ENCODE measurements at places on chromosomes 16 and 17.

DNA sequence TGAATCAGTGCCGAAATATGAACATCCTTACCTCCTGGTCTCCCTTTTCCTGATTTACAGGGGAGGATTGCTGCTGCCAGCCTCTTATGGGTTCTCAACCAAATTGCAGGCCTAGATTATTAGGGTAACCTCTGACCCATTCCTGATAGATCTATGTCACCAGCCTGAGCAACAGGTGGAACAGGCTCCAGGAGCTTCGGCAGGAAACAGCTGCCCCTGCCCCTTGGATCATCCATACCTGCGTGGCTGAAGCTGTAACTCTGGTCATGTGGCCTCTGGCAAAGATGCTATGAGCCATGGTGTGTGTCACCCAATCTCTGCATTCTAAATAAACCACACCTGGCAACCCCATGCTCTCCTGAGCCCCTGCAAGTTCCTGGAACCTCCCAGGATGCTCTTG, 18.4 kb upstream of the RBBP6 start:
- DNase-seq = no peak
- H3K27ac ChIP-seq = no peak overlapping the region
- peaks cover 37% of the 10 kb centered on the region for H3K4me1 ChIP-seq
- no peak overlapping the region for H3K4me3 ChIP-seq
- H3K27me3 ChIP-seq = no peaks in the 10 kb centered on the region
- no peaks in the 10 kb centered on the region for H3K36me3 ChIP-seq

DNA sequence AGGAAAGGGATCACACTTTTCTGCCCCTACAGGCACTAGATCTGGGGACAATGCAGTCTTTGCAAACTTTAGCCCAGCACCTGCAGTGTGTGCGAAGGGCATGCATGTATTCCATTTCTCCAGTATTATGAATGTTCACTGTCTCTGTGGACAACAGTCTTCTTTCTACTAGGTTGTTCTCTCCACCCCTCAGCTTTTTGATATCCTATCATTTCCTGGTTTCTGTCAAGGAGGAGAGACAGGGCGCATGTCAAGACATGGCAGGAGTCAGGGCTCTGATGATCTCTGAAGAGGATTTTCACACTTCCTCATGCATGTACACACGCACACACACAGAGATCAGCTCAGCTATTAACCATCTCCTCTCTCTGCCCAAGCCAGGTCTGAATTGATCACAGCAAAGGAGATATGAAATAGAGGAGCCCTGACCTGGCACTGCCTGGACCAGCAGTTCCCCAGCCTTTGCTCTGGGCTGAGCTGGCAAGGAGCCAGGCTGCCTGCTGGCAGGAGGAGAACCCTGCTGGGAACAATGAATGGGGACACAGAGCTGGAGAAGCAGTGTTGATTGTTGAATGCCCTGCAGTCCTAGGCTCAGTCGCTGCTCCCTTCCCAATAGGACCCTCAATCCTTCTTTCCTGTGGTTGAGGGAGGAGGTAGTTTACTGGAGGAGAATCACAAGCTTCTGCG, 2.6 kb downstream of the GPR179 start:
- H3K27ac ChIP-seq = no peak overlapping the region
- peak; percentile 47 for DNase-seq
- H3K36me3 ChIP-seq = no peaks in the 10 kb centered on the region

- no peaks in the 10 kb centered on the region for H3K27me3 ChIP-seq
- peaks cover 53% of the 10 kb centered on the region for H3K4me1 ChIP-seq
- DNase-seq = peak; percentile 39
- peak overlapping the region; percentile 100 for H3K27ac ChIP-seq
Measured at GRCh38 chr17:76384987-76385891, 830 bp downstream of the SPHK1 start.

- H3K4me3 ChIP-seq = peak overlapping the region; percentile 80
- no peak for DNase-seq
- H3K36me3 ChIP-seq = peaks cover 9% of the 10 kb centered on the region
- H3K27me3 ChIP-seq = no peaks in the 10 kb centered on the region
- peak overlapping the region; percentile 84 for H3K27ac ChIP-seq
Measured at GRCh38 chr17:36592316-36592715, 637 bp downstream of the DHRS11 start.

DNA sequence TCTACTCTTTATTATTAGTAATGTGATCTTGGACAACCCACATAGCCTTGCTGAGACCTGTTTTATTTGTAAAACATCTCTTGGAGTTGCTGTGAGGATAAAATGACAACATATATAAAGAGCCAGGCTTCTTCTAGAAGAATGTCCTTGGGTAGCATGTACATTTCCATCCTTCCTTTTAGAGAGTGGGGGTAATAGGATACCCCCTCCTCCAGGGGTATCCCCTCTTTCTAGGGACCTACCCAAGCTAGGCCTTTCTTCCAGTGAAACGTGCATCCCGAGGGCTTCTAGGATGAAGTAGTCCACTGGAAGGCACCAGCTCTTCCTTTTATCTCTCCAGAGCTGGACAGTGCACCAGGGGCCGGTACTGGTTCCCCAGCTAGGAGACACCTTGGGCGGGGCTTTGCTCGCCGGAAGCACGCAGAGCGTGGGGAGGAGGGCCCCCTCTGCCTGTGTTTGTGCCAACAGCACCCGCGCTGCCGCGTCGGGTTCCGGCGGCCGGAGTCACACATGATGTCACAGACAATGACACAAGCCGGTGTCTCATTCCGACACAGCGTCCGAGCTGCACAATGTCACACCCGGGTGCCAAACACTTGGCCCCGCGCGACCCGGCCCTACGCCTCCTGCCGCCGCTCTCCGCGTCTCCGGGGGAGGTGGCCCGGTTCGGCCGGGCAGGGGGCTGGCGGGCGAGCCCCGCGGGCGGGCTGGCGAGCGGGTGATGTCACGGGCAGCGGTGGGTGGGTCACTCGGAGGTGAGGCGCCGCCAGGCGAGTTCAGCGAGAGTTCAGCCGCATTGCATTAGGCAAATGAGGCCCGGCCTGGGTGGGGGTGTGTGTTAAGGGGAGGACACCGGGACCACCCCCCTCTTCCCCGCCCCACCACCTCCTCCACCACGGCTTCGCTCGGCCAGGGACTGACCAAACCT, 23.4 kb downstream of the GJD3 start:
- H3K36me3 ChIP-seq = peaks cover 1% of the 10 kb centered on the region
- peaks cover 45% of the 10 kb centered on the region for H3K4me1 ChIP-seq
- no peaks in the 10 kb centered on the region for H3K27me3 ChIP-seq
- peak; percentile 83 for DNase-seq

GRCh38 chr16:84834403-84834772, 14.6 kb downstream of the CRISPLD2 start:
- H3K27me3 ChIP-seq = peaks cover 76% of the 10 kb centered on the region
- no peaks in the 10 kb centered on the region for H3K36me3 ChIP-seq
- no peak overlapping the region for H3K4me3 ChIP-seq
- 0 out of 2 replicates have a peak, but pooled peaks cover 6% of the 10 kb centered on the region for H3K4me1 ChIP-seq

GRCh38 chr17:69864462-69864861, 210.6 kb upstream of the KCNJ16 start:
- H3K27me3 ChIP-seq = no peaks in the 10 kb centered on the region
- DNase-seq = no peak
- no peaks in the 10 kb centered on the region for H3K36me3 ChIP-seq
- H3K4me3 ChIP-seq = no peak overlapping the region
- H3K27ac ChIP-seq = no peak overlapping the region
- H3K4me1 ChIP-seq = no peaks in the 10 kb centered on the region

DNA sequence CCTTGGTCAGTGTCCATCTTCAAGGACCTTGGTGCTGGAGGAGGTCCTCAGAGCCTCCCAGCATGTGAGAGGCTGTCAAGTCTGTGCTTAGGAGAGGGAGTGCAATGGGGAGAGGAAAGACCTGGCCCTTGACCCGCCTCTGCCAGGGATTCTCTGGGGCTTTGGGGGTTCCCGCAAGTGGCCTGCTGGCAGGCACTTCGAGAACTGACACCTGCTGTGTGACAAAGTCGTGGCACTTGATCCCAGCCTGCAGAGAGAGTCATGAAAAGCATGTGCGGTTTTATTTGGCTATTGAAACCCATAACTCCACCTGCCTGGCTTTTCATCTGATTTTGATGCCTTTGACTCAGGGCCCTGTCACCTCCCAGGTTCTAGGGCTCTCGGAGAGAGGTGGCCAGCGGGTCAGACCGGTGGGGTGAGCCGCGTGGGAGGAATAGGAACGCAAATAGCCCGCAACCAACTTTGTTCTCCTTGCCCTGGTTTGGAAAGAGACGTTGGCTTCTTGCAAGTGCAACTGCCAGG, 42.8 kb upstream of the GSE1 start:
- H3K4me3 ChIP-seq = no peak overlapping the region
- H3K27me3 ChIP-seq = no peaks in the 10 kb centered on the region
- H3K27ac ChIP-seq = no peak overlapping the region
- DNase-seq = no peak

DNA sequence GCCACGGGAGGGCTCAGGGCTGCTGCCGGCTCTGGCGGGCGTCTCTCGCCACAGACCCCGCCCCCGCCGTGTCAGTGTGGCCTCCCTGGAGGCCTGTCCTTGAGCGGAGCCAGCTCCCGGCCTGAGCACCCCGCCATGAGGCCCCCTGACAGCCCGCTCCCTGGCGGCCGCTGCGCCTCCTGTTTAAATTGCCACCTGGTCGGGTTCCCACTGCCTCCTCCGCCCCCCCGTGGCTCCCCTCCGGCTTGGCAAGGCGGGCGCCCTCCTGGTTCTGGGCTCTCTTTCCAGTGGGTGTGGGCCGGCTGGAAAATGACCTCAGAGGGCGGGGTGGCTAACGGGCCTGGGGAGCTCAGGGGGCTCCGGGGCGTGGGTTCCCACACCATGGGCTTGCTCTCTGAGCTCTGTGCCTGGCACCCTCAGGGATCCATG, 42.1 kb upstream of the SSTR5 start:
- H3K36me3 ChIP-seq = no peaks in the 10 kb centered on the region
- H3K27ac ChIP-seq = no peak overlapping the region
- H3K27me3 ChIP-seq = peaks cover 63% of the 10 kb centered on the region
- peaks cover 10% of the 10 kb centered on the region for H3K4me1 ChIP-seq
- no peak overlapping the region for H3K4me3 ChIP-seq

DNA sequence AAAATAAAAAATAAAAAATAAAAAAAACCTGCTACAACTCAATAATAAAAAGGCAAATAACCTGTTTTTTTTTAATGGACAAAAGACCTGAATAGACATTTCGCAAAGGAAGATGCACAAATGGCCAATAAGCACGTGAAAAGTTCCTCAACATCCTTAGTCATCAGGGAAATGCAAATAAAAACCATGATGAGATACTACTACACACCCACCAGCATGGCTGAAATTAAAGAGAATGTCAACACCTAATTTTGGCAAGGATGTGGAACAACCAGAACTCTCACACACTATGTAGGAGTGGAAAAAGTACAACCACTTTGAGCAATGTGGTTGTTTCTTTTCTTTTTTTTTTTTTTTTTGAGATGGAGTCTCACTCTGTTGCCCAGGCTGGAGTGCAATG, 24.6 kb downstream of the COG7 start:
- H3K27ac ChIP-seq = no peak overlapping the region
- no peak for DNase-seq
- peaks cover 49% of the 10 kb centered on the region for H3K36me3 ChIP-seq
- H3K4me3 ChIP-seq = no peak overlapping the region

Data from HepG2 (cell line).